Activated CD8-positive, alpha-beta memory T cell treated with anti-CD3 and anti-CD28 coated beads for 36 hours (primary cell): ENCODE measurements at places on chromosomes 12 and 14. TPM values are rescaled to one million over a fixed set of nuclear protein-coding genes. Genes with fewer than 3 reads are reported as not detected.

The KCNH3 gene
- total RNA-seq, result 5.6 TPM

The TAC3 gene
- total RNA-seq, result 0.27 TPM

The SPRYD3 gene
- total RNA-seq, result 36.5 TPM

The RPL10L gene
- total RNA-seq, result not detected

The KRT78 gene
- total RNA-seq, result not detected

The FGF6 gene
- total RNA-seq, result not detected
